ENCODE measurements at places on chromosomes 3 and 15.

GRCh38 chr3:190542846-190543245 is 29.0 kb downstream of the IL1RAP start:
- DNase-seq: no peak

DNA sequence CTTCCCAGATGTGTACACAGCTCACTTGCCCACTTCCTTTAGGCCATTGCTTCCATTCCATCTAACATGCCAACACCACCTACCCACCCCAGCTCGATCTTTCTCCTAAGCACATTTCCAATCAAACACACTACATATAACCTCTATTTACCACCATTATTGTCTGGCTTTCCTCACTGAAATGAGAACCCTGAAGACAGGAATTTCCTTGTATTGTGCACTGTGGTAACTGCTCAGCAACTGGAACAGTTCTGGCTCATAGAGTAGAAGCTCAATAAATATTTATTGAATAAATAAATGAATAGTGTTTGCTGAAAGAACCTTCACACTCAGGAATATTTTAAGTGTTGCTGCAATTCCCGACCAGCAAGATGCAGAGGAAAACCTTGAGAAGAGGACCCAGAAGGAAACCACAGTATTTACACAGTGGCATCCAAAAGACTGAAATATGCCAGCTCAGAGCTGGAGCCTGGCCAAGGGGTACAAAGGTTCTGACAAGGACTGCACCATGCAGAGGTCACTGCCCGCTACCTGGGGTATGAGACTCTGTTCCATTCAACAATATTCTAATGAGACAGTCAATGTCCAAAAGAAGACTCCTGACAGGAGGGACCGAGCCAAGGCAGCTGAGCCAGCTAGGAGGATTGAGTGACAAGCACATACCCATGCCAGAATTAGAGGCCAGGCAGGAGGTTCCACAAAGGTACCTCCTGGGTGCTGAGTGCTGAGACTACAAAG is 168.8 kb downstream of the NUP210 start:
- no peak for DNase-seq

- no peak for DNase-seq
Measured at GRCh38 chr3:189714991-189715961, 84.1 kb downstream of the TP63 start.

DNA sequence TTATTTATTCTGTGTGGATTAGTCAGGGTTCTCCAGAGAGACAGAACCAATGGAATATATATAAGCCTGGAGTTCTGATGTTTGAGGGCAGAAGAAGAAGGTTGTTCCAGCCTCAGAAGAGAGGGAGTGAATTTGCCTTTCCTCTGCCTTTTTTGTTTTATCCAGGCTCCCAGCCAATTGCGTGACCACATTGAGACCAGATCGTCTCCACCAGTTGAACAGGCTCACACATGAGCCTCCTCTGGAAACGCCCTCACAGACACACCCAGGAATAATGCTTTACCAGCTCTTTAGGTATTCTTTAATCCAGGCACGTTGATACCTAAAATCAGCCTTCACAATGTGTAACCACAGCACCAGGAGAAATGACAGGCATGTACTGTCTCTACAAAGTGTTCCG is 923.1 kb downstream of the TBL1XR1 start:
- no peak for DNase-seq

- DNase-seq: no peak
Measured at GRCh38 chr3:10330319-10330718, 9.4 kb upstream of the SEC13 start.

DNA sequence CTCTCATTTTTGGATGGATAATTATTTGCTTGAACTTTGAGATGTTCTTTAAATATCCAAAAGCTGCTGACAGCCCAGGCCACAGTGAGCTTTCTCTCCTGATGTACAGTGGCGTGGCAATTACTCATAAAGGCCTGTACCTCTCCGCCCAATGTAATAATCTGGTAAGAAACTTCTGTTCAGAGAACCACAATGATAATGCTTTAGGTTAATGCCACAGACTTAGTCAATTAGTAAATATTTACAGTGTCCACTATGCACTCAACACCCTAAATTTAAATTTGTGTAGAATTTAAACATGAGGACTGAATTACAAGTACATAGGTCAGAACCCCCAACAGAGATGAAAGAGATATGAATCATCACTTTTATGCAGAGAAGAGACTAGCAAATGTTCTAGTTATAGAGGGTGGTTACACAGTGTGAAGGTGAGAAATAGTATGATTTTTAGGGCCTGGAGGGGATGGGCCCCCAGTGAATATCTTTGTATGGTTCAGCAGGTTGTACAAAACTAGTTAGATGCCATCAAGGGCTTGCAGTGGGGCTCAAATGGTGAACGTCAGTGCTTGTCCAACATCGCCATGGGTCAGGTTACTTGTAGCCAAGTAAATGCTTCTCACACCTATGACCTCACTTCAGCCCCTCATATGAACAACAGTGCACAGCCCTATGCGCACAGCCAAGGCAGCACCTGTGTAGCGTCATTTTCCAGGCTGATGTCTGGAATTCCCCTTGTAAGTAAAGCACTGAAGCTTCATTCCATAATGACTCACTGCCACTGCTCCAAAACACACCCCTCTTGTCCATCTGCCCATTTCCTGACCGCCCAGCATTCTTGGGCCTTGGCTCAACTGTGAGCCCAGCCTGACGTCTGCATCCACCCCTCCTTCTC is 13.3 kb downstream of the ABHD2 start:
- no peak for DNase-seq

DNA sequence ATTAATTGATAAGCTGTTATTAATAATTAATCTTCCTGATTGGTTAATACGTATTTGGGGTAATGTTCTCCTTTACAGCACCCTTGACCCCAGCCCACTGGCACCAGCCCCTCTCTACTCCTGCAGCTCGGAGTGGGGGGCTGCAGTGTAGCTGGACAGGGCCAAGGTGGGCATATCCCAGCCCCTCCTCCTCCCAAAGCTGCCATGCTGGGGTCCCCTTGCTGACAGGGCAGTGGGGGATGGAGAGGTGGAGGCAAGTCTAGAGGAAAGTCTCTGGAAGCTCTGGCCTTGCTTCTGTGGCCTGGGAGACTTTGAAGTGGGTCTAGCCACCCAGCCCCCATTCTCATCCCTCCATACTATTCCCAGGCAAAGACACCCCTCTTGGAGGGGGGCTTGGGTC is 35.8 kb downstream of the HCN4 start:
- DNase-seq: no peak

- no peak for DNase-seq
Measured at GRCh38 chr15:60254416-60254815, 143.4 kb downstream of the ANXA2 start.

- no peak for DNase-seq
Measured at GRCh38 chr3:173371848-173372487, 25.6 kb upstream of the NLGN1 start.

GRCh38 chr3:193824365-193824764 is 231.4 kb downstream of the OPA1 start:
- no peak for DNase-seq

DNA sequence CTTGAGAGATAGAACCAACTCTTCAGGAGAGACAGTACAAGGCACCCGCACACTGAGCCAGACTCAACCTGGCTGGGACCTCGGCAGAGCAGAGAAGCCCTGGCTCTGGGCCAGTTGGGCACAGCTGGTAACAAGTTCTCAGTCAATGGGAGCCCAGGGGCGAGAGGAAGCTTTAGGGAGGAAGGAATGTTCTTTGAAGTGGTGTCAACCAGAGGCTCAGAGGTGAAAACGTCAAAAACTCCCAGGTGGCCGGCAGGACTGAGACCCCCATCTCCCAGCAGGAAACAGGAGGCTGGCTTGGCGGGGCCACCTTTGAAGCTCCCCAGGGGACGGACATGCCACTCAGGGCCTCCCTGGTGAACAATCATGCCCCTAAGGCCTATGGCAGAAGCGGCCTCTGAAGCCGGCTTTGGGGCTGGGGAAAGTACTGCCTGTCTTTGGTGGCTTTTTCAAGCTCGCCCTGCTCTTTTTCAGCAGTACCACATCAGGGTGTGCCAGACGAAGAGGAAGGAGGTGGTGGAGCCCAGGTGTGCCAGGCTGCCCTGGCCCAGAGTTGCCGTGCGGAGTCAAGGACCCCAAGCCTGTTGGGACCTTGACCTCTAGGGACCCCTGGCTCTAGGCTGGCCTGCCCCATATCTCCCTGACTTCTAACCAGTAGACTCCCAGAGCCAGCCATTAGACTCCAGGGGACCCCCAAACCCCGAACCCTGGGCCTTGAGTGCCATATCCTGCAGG is 16.7 kb upstream of the TBC1D21 start:
- DNase-seq: no peak

- DNase-seq: no peak
Measured at GRCh38 chr3:66588340-66588847, 87.6 kb upstream of the LRIG1 start.

DNA sequence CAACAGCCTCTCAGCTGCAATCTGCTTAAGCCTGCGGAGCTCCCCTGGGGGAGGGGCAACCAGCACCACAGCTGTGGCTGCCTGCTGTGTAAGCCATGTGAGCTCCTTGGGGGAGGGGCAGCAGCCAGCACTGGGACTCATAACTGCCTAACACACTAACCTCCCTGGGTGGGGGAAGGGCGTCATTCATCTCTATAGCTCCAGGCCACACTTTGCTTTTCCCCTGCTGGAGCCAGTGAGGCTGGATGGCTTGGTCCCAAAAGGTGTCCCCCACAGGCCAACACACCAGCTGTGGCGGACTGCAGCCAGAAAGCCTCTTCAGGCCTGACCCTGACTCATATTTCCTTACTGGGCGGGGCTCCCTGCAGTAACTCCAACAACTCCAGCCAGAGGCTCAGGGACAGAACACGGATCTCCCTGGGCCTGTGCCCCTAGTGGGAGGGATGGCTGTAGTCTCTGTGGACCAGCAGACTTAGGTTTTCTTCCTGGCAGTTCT is 129.8 kb downstream of the PPM1L start:
- DNase-seq: no peak

GRCh38 chr3:170077361-170077760 is 39.6 kb downstream of the GPR160 start:
- no peak for DNase-seq

DNA sequence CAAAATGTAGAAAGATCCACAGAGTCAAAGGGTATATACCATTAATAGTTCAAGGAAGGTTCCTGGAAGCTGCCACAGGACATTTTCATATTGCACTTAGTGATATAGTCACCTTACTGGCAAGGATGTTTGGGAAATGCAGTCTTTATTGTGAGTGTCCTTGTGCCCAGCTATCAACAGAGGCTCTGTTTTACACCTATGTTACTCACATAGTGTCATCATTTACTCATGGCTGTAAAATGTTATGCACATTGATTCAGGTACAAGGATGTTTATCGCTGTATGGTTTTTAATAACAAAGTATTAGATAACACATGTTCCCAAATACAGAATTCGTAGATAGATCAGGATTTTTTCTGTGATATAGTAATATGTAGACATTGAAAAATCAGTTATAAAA is 50.9 kb downstream of the ZPLD1 start:
- DNase-seq: no peak

DNA sequence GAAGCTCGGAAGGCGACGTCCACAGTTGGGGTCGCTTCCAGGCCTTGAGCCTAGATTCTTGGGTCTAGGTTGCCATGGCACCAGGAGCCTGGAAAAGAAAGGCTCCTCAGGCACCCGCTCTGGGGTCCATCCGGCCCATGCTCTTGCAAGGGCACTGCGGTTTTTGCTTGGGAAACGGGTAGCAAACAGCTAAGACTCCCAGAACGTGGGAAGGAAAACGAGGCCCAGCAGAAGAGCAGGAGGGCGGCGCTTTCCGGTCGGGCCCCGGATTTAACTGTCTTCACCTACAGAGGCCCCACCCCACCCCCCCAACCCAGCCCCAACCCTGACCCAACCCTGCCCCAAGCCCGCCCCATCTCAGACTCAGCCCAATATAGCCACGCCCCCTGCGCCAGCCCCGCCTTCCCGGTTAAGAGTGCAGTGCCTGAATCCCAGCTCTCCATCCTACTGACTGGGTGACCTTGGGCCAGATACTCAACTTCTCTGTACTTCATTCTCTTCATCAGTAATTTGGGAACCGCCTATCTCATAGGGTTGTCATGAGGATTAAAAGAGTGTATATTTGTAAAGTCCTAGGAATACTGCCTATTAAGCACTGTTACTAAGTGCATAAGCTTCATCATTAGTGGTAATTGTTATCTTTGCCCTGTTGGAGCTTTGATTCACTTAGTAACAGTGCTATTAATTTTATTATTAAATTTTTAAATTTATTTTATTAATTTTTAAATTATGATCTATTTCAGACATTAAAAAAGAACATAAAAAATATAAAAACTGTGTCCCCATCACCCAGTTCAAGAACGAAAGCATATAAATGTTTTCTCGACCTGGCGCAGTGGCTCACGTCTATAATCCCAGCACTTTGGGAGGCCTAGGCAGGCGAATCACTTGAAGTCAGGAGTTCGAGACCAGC is 28.4 kb upstream of the SMAD6 start:
- peak; percentile 72 for DNase-seq

GRCh38 chr15:97994236-97994635 is 33.7 kb downstream of the ARRDC4 start:
- DNase-seq: no peak

DNA sequence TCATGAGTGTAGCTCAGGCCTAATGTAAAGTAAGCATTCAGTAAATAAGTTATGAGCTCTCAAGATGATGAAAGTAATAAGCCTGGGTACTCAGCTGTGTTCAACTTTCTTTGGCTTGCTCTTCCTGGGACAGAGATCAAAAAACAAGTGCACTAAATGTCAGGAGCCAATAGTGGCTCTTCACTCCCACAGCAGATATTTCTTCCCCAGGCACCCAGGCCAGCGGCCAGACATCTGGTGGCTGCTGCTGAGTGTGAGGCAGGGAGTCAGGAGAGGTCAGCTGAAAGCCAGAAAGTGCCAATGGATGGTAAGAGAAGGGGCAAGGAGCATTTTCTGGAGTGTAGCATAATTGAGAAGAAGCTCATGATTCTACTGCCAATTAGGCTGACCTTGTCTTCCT is 18.2 kb upstream of the ITGA11 start:
- no peak for DNase-seq

- no peak for DNase-seq
Measured at GRCh38 chr3:26989037-26989436, 366.5 kb downstream of the LRRC3B start.

DNA sequence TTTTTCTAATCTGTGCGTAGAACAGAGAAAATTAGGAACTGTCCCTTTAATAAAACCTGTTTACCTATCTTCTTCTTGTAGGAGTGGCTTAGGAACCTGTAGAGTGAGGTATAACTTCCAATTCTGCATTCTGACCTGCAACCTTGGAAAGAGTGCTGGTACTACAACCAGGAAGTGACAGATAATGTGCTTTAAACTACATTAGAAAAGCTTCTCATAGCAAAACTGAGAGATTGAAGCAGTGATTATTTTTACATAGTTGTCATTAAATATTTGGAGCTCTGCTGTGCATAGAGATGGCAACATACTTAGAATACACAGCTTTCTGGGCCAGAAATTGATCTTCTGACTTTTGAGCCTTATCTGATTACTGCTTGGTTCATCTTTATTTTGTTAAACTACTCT is 50.4 kb upstream of the ZDHHC23 start:
- no peak for DNase-seq
